ENCODE measurements at places on chromosomes 5 and 9. TPM values are rescaled to one million over a fixed set of nuclear protein-coding genes. Genes with fewer than 3 reads are reported as not detected.

GRCh38 chr5:71836084-71836483 is 117.0 kb downstream of the CARTPT start:
- DNase-seq = no peak

GRCh38 chr5:19927919-19928318 is 60.1 kb downstream of the CDH18 start:
- DNase-seq = no peak

GRCh38 chr9:72048850-72049249 is 11.6 kb downstream of the C9orf57 start:
- DNase-seq = no peak

DNA sequence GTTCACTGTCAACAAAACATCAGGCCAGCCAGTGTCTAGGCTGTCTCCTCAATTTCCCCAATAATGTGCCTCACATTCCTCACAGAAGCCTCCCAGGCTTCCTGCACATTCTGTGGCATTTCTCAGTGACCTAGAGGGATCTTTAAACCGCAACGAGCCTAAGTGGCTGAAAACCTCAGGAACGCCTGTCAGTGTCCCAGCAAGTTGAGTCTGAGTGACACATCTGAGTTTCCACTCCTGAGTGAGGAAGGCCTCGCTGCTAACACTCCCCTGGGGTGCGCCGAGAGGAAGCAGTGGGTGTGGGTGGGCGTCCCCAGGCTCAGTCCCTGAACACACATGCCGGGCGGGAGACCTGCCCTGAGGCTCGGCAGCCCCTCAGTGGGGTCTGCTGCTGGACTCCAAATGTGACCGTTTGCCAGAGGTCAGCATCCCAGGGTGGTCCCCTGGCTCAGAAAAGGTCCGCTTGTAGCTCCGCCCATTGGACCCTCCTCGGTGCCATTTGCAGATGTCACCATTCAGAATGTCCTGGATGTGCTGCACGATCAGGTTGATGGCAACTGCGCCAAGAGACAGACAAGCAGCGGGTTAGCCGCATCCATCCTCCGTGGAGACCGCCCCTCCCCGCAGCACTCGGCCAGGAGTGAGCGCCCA is 6.3 kb downstream of the UCK1 start:
- no peak for DNase-seq

Gene EQTN
- total RNA-seq = 0.49 TPM

DNA sequence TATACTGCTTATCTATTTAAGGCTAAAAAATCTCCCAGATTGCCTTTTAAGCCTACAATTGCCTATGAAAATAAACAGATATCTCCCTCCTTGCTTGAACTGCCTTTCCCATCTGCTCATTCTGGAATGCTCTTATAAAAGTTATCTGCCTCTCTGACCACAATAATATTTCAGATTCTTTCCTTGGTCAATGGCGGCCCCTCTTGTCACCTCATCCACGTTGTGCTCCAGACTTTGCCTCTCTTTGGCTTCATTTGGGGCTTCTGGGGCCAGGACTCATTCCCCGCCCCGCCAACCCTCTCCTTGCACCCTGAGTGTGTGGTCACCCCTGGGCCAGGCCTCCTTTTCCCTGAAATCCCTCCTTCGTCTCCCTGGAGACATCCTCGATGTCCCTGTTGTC is 110.0 kb upstream of the RPS23 start:
- no peak for DNase-seq

DNA sequence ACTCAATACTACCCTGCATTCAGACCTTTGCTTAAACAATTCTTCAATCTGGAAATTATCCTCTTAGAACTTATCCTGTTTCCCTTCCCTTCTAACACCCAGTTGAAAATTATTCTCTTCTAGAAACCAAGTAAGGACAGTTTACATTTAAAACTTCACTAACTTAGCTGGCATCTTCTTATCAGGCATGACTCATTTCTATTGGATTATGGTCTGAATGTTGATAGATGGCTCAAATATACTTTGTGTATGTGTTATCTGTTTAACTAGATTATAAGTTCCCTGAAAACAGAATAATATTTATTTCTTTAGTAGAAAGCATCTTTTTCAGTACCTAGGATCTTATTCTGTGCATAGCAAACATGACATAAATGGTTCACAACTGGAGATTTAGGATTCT is 161.9 kb downstream of the PPP2R2B start:
- no peak for DNase-seq

GRCh38 chr5:168227001-168227400 is 64.4 kb upstream of the WWC1 start:
- DNase-seq = no peak

DNA sequence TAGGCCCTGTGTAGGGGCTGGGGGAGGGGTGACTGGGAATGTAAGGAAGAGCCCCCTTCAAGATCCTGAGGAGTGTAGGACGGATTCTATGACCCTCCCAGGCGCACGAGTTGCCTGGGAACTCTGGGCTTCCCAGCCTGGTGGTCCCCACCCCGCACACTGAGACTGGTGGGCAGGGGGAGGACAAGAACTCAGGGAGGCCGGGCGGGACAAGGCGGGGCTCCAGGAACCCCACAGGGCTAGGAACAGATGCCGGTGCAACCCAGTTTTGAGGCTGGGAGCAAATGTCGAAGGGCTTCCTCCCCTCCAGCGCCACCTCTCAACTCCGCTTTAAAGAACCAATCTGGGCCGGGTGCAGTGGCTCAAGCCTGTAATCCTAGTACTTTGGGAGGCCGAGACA is 1.3 kb upstream of the VDAC1 start:
- DNase-seq = peak; percentile 64

Gene IFNK
- not detected for total RNA-seq

- DNase-seq = no peak
Measured at GRCh38 chr9:133791735-133792649, 53.8 kb upstream of the SARDH start.

DNA sequence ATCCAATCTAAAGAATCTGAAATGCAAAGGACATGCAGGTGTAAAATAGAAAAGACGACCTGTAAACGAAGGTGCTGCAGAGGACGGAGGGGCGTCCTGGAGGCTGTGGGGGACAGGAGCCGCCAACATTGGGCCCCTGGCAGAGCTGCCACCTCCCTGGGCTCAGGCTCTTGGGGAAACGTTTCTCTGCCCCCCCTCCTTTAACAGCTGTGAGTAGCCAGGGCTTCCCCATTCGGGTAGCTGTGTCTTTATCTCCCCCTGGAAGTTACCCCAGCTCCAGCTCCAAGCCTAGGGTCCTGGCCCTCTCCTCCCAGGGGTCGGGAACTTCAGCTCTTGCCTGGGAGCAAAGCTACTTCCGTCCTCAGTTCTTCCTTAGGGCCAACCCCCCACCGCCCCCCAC is 51.5 kb downstream of the PSD2 start:
- no peak for DNase-seq

Gene OTP
- not detected for total RNA-seq

Gene SPINK13
- not detected for total RNA-seq

DNA sequence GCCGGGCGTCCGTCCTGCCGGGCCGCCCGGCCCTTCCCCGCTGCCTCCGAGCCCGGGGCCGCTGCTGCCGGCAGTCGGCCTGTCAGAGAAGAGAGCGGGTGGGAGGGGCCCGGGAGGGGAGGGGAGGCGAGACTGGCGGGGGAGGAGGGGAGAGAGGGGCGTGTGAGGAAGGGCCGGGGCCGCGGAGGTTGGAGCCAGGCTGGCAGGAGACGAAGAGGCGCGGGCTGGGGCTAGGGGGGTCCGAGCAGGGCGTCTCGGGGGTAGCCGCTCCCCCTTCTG is 570 bp downstream of the CREBRF start:
- no peak for DNase-seq

DNA sequence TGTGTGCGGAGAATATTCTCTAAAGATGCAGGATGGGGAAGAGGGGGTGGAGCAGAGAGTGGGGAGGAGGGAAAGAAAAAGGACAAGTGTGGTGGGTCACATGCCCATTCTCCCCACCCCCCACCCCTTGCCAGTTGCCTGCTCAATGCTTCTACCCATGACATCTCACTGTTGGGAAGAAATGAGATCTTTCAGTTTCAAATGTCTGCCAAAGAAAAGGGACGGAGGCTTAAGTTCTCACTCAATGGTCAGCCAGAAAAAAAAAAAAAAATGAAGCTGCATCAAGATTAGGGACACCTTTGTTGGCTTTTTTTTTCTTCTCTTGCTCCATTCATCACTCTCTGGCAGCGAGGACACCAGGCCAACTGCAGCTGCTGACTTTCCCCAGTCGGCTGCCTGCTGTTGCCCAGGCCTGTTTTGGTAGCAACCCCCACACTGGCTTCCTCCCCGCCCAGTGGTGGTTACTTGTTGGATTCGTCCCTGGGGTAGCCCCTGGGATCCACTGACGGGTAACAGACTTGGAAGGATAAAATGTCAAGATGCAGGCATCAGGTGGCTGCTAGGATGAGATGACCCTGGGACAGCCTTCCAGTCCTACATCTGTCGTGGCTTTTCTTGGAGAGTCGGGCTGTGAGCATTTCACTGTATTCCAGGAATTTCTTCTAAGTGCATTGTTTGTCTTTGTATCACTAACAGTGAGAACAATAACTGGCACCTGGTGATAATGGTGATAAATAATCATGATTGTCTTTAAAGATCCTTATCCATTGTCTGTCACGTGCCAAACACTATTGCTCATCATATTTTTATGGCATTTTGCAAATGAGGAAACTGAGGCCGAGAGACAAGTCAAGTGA is 9.1 kb downstream of the WWC1 start:
- DNase-seq = no peak

Gene SSNA1
- 27.6 TPM for total RNA-seq

Gene PCDHGB3
- 9.7 TPM for total RNA-seq

DNA sequence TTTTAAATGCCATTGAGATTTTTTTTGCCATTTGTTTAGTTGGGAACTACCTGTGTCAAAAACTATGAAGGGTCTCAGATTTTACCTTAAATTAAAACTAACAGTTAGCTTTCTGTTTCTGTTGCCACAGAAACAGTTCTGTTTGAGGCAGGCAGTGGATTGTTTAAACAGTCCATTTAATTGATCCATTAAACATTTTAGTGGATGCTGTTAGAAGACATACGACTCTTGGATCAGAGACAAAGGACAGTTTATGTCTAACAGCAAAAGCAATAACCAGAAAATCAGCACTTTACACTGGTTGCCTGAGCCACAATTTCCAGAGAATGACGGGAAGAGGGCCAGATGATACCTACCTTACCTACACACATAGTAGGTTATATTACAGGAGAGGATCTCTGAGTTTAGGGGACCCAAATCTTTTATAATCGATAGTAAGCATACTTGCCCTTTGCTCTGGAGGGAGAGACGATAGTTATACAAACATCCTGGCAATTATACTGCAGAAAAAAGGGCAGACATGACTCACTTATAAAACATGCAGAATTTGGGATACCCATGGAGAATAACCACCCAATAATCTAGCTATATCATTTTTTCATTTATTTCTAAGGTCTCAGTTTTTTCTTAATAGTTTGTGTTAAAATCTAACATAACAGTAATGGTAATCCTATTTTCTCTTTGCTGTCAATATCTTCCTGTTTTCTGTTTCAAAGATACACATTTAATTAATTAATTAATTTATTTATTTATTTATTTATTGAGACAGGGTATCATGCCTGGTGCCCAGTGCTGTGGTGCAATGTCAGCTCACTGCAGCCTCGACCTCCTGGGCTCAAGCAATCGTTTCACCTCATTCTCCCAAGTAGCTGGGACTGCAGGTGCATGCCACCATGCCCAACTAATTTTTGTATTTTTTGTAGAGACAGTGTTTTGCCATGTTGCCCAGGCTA is 136.7 kb upstream of the TNFAIP8 start:
- DNase-seq = no peak

Gene CDH9
- not detected for total RNA-seq

DNA sequence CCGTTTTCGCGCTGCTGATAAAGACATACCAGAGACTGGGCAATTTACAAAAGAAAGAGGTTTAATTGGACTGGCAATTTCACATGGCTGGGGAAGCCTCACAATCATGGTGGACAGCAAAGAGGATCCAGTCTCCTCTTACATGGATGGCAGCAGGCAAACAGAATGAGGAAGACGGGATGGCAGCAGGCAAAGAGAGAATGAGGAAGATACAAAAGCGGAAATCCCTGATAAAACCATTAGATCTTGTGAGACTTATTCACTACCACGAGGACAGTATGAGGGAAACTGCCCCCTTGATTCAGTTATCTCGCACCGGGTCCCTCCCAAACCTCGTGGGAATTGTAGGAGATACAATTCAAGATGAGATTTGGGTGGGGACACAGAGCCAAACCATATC is 95.0 kb downstream of the OSTF1 start:
- DNase-seq = no peak

DNA sequence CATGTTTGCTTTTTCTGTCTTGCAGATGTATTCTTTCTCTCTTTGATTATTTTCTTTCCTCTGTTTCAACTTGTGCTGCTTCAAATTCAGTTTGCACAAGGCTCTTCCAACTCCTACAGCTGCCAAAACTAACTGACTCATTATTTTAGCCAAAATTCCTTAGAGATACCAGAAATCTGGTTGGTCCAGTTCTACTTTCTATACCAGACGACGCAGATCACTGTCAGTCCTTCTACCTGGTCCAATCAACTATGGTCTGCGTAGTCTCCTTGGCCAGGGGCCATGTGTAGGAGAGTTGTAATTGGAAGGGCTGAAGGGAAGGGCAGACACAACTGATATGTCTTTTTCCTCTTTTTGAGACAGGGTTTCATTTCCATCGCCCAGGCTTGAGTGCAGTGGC is 51.9 kb upstream of the JAK2 start:
- DNase-seq = no peak

DNA sequence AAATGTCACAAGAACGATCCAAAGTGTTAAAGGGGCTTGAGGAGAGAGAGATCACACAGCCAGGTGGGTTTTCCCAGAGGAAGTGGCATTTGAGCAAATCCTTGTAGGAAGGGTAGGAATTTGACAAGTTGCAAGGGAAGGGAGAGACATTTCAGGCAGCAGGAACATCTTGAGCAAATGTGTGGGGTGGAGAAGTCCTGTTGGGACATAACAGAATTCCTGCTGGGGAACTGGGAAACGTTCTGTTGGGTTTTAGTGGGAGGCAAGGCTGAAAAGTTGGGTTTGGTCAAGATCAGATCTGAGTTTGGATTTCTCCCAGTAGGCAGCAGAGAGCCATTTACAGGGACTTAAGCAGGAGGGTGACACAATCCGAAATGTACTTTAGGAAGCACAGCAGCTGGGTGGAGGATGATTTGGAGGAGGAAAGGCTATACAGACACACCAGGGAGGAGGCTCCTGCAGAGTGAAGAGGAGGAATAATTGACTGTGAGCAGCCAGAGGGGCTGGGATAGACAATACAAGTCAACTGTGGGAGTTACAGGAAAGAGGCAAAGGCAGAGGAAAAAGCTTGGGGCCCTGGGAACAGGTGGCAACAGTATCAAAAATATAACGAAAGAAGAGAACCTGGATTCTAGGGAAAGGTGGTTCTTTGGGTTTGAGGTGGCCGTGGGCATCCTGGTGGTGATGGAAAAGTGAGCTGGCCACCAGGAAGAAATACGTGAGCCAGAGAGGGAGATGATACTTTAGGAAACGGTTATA is 3.1 kb upstream of the ZSWIM6 start:
- no peak for DNase-seq

- DNase-seq = no peak
Measured at GRCh38 chr5:123455640-123456039, 32.4 kb upstream of the CEP120 start.

GRCh38 chr5:82894716-82895115 is 182.5 kb downstream of the TMEM167A start:
- no peak for DNase-seq

All from sciatic nerve (tissue), 2 donors.